ENCODE measurements at places on chromosomes 2 and 18.

DNA sequence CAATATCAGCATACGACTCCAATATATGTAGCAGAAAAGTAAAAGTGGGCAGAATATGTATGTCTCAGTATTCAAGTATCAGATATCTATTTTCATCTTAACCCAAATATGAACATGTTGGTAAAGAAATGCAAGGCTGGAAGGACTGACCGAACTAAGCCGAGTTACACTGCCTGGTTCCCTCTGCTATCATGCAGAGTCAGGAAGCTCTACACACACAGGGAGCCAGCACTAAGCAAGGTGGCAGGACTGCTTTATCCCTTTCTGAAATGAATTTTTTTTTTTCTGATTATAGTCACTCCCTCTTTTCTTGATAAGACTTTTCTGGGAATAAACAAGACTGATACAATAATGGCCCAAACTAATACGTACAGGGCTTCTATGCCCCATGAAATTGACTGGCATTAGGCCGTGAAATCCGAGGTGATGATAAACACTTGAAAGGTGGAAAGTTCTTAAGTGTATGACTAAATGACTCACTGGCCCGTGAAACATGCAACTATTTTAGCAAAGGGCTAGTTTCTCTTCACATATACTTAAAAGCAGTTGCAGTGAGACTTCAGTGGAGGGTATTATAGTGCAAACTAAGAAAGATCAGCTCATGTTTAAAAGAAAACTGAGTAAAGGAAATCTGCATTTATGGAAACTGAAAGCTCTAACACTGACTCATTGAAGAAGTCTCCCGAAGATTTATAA lies 14.9 kb downstream of the DPP4 start:
- no peak for DNase-seq

GRCh38 chr2:239593455-239593854 lies 192.6 kb upstream of the HDAC4 start:
- DNase-seq = no peak

DNA sequence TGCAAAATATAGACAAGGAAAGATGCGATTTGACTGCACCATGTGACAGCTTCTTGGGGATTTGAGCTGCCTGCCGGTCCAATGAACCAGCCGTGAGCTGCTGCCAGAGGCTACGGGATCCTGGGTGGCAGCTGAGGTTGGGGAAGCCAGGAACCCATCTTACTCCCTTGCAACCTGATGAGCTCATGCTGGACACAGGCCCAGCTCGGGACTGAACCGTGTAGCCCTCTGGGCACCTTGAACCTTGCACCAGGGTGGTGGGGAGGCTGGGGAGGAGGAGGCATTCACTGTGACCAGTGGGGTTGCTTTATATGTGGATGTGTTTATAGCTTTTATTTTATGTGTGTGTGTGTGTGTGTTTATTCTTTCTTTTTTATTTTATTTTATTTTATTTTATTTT lies 9.1 kb downstream of the ALPI start:
- DNase-seq = no peak

GRCh38 chr2:23427350-23427749 lies 42.4 kb downstream of the KLHL29 start:
- no peak for DNase-seq

DNA sequence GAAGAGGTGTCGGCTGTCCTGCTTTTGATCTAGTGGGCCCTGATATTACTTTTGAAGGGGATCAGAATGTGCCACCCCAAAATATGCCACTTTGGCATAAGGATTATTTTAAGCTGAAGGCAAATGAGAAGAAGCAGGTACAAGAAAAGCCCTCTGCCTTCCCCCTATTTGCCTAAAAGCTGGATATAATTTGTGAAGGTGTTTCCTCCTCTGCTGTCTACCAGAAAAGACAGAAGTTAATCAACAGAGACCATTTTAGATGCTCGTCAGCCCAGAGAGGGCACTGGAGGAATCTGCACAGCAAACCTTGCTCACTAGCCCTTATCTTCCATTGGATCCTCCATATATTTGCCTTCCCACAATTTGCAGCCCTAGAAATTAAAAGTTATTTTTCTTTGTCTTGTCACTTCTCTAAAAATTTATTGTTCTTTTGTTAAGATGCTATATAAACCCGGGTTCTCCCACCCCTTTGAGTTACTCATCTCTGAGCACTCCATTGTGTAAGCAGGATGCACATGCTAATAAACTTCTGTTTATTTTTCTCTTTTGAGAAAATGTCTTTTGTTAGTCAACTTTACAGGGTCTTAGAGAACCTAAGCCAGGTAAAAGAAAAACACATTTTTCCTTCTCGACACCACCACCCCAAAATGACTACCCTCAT lies 163.2 kb upstream of the SLC1A4 start:
- DNase-seq = no peak

- DNase-seq = no peak
These were observed 278.1 kb downstream of the LRATD1 start for GRCh38 chr2:14910654-14911053.

DNA sequence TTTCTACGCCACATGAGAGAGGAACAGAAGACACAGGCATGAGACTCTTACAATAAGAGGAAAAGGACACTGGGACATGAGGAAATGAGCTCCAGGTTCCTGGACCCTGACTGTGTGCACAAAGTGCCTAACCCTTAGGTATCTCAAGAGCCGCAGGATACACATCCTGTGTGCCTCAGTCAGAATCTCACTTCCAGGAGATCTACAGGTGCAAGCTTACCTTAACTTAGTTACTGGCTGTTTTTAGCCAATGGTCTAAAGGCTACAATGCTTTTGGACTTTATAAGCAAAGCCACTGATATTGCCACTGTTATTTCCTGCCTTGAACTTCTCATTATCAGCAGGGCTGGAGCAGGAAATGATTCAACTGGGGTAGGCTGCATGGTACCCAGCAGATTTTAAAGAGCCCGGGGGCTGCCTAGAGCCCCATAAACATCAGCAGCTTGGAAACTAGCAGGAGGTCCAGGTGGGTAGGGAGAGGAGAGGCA lies 254.4 kb downstream of the ZNF521 start:
- DNase-seq = no peak
